Amniotic stem cell (primary cell): ENCODE measurements at places on chromosomes 4 and X.
A peak's percentile ranks its signal among the peaks of the same experiment; 100 is the strongest.

DNA sequence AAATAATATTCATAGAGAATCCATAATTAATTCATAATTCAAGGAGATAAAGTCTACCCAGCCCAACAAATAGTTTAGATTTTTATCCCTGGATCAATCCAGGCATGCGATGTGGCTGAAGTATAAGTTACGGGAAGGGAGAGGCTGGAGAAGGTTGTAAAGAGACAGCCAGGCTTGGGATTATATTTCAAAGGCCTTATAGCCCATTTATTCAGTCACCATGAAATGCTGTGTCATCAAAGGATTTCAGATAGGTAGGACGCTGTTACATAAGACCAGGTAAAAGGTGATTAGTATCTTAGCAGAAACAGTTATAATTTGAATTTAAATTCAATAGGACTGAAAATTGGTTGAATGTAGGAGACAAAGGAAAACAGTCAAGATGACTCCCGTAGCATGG is 73.0 kb upstream of the NFKB1 start:
- no peak for DNase-seq

DNA sequence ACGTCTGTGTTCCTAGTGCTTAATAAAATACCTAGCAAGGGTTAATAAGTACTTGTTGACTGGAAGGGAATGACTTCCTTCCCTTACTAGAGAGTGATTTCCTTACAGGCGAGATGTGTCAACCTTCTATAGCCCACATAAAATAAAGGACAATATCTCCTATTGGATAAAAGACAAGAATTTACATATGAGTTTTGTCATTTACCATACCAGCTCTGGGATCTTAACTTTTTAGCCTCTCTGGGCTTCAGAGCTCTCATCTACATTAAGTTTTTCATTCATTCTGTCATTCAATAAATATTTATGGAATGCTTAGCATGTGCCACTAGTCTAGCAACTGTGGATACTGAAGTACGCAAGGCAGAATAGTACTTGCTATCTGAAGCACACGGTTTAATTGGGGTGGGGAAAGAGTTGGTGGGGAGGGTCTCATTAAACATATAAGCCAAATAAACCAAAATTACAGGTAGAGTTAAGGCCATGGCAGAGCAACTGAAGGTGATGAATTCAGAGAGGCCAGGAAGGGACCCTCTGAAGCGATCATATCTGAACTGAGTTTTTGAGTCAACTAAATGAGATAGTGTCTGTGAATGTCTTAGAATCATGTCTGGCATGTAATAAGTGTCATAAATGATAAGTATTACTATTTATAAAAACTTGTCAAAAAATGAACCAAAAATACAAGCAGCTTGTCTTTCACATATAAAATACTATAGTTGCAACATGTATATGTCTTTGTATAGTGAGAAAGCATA is 91.6 kb upstream of the BMP2K start:
- no peak for DNase-seq

GRCh38 chr4:34486461-34487363 is 1757.6 kb downstream of the ARAP2 start:
- DNase-seq, result no peak

GRCh38 chr4:89111833-89112563 is 665 bp downstream of the TIGD2 start:
- peak; percentile 50 for DNase-seq

DNA sequence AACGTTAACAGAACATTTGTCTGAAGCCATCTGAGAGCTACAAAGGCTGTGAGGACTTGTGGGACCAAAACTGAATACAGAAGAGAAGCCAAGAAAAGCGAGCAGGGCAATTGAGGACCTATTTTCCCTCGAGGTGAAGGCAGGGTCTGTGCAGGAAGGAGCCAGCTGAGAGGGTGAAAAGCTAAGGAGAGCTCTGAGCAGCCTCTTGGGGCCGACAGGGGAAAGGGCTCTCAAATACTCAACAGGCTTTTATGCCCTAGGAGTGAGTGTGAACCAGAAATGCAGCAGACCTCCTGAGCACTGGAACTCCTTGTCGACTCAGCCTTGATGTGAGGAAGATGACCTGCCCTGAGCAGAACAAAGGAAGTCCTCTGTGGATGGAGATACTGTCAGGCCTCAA is 54.2 kb downstream of the C4orf50 start:
- no peak for DNase-seq

- no peak for DNase-seq
Measured at GRCh38 chrX:15170927-15171326, 99.0 kb downstream of the ASB9 start.

- DNase-seq, result no peak
Measured at GRCh38 chrX:72141372-72142004, 9.8 kb upstream of the RTL5 start.

GRCh38 chr4:140947506-140947905 is 185.8 kb downstream of the RNF150 start:
- no peak for DNase-seq

GRCh38 chrX:69033936-69034335 is 131.3 kb downstream of the PJA1 start:
- no peak for DNase-seq
